ENCODE measurements at places on chromosomes 13 and 19. TPM values are rescaled to one million over a fixed set of nuclear protein-coding genes. Genes with fewer than 3 reads are reported as not detected.

Gene PNMA8B
- total RNA-seq = 1.8 TPM

- no peak for DNase-seq
Observed at GRCh38 chr19:49343123-49343522, 7.9 kb downstream of the CD37 start.

- DNase-seq = no peak
Observed at GRCh38 chr19:4660993-4661392, 9.1 kb downstream of the MYDGF start.

DNA sequence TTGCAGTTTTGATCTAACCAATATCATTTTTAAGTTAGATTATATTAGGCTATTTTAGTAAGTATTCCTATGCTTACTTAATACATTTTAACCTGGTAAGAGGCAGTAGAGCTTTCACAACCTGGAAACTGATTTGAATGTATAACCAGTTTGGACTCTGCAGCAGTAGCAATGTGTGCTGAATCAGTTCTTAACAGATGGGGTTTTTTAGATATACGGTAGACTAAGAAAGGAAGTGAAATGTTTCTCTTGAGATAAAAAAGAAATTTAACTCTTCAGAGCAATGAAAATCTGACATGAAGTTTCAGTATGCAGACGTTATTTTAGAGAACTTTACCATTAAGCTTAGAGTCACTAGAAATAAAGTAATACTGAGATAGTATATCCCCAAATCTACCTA lies 2.7 kb downstream of the NBEA start:
- no peak for DNase-seq

- DNase-seq = no peak
Observed at GRCh38 chr19:2810141-2811091, 9.3 kb upstream of the ZNF554 start.

DNA sequence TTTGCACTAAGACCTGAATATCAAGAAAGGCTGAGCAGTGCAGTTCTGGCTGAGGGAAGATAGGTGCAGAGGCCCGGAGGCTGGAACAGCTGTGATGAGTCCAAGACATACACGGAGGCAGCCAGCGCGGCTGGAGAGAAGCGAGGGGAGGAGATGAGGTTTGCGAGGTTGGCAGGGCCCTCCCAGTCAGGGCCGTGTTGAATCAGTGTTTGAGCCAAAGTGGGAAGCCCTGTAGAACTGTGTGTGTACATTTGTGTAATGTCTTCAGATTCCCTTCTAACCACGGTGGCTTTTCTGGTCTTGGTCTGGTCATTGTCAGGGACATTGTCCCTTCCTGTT lies 34.9 kb downstream of the PAK4 start:
- no peak for DNase-seq

Data from omental fat pad (tissue), 4 donors.